Pulmonary artery endothelial cell (primary cell): ENCODE measurements at places on chromosomes 5 and 9. TPM values are rescaled to one million over a fixed set of nuclear protein-coding genes. Genes with fewer than 3 reads are reported as not detected.

DNA sequence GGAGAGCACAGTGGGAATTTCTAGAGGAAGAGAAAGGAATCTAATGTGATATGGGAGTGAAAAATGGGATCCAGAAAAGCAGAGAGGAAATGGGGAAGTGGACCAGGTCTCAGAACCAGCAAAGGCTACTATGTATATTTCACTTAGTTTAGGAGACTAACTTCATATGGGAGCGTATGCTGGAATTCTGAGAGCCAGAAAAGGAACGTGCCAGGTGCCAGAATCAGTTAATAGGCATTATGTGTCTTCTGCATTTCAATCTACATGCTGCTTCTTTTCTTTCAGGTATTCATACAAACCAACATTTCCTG is 28.5 kb upstream of the IFNA14 start:
- DNase-seq: no peak

GRCh38 chr5:137470111-137470920 is 28.8 kb downstream of the SPOCK1 start:
- DNase-seq: peak; percentile 65

GRCh38 chr5:34491251-34491620 is 164.9 kb upstream of the RAI14 start:
- no peak for DNase-seq

DNA sequence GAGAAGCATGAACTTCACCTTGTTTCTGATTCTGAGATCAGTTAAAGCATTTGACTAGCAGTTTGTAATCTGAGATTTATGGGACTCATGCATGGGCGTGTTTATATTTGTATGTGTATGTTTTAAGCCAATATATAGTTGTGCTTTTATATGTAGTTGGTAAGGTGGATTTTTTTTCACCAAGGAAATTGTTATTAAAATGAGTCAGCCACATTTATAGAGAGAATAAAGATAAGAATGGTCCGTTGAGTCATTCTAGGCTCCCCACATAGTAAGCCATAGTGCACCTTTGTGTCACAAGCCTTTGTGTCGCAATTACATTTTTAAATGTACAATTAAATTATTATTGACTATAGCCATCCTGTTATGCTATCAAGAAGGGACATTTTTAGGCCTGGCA is 89.0 kb downstream of the NLN start:
- DNase-seq: no peak

- DNase-seq: no peak
These were observed 220.6 kb upstream of the TRIM32 start for GRCh38 chr9:116466271-116467235.

DNA sequence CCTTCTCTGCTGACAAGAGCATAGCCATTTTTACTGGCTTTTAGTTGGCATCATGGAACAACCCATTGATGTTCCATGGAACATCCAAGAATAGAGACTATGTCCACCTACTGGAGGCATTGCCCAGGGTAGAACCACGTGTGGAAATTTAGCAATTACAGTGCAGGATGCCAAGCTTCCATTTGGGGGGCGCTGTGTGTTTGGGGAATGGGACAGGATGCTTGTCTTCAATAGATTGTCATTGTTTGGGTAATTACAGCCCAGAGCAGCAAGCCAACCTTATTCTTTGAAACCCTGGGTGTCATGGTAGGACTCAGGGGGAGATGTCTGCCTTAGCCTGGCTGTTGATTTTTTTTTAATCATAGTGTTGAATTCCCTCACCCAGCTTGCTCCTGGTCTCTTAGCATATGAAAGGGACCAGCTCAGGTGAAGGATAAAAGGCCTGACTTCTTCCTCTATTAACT is 171.1 kb downstream of the DOCK2 start:
- DNase-seq: no peak

GRCh38 chr5:177493795-177494345 is 3.5 kb downstream of the PDLIM7 start:
- DNase-seq: no peak

The C5orf34 gene
- total RNA-seq: 4.2 and 5.4 TPM in 2 replicates

The PCDHB15 gene
- 0.26 and 0.95 TPM in 2 replicates for total RNA-seq

GRCh38 chr5:6502421-6502820 is 53.8 kb downstream of the UBE2QL1 start:
- no peak for DNase-seq

The JAKMIP2 gene
- under 0.01 TPM in 1 of 2 replicates, not detected in the other for total RNA-seq

- no peak for DNase-seq
These were observed 49.0 kb upstream of the CKMT2 start for GRCh38 chr5:81183811-81184748.

DNA sequence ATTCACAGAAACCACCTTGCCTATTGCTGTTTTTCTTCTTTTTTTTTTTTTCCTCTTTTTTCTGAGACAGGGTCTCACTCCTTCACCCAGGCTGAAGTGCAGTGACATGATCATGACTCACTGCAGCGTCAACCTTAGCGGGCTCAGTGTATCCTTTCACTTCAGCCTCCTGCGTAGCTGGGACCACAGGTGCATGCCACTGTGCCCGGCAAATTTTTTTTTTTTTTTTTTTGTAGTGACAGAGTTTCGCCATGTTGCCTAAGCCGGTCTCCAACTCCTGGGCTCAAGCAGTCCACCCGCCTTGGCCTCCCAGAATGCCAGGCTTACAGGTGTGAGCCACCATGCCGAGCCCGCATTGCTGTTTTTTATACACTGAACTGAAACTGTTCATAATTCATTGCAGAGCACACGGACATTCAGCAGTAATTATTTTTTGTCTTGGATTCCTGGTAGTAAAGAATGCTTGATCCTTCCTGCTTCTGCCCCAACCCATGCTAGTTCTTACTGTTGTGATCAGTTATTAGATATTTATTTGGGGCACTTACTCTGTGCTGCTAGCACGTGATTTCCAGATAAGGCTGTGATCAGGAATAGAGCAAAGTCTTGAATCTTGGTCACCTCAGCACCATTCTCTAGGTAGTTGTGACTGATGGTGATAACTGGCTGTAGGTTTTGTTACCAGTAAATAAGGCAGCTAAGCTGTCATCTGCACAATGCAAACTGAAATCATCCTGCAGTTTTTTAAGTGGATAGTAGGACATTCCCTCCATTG is 14.0 kb downstream of the MAP3K1 start:
- DNase-seq: no peak

DNA sequence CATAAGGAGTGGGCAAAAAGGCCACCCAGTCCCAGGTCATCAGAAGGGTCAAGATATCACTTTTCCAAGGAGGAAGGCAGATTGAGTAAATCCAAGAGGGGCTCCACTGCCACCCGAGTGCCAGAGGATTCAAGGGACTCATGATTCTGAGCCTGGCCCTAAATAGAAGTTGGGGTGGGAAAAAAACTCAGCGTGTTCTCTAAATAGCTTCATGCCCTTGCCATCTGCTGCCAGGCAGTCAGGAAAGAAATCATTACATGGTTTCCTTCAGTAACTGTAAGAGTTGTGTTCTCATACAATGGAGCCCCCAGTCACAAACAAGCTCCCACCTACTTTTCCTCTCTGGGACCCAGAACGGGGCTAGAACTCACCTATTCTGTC is 37.2 kb downstream of the SAR1B start:
- DNase-seq: no peak

The C9orf43 gene
- 0.35 and 0.46 TPM in 2 replicates for total RNA-seq

The PIP5KL1 gene
- total RNA-seq: 0.21 and 0.79 TPM in 2 replicates

- DNase-seq: no peak
These were observed at the start of gene GOLGA2 for GRCh38 chr9:128275198-128276007. Gene GOLGA2 (minus strand): TSS chr9:128276007. CDS start chr9:128275976, 31 bp downstream.

DNA sequence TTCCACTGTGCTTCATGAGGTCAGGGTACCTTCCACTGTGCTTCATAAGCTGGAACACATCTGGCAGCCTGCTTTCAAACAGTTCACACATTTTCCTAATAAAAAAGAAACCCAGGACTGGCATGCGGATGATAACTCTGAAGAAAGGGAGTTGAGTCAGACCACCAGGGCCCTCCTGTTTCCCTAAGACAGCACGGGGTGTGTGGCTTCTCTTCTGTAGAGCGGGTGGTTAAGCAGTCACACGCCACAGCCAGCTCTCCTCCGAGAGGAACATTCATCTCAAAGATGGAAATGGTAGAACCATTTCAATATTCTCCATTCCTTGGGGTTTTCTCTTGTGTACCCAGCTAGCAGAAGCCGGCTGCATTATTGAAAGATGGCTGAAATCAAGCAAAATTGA is 128.1 kb upstream of the LMX1B start:
- DNase-seq: no peak
